Amniotic epithelial cell (primary cell): ENCODE measurements at places on chromosomes 11 and 22.

DNA sequence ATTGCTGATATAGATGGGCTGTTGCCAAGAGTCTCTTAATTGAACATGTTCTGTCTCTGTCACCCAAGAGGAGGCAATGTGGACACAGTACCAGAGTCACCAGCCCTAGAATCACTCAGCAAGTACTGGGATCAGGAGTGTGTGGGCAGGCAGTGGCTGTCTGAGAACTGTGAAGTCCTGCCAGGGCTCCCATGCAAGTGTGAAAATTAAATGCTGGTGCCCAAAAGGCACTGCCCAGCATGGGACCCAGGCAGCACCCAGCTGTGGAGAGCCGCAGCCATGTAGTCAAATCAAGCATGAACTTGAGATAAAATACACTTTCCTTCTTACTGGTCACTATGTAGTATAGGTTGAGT is 19.9 kb downstream of the HIRA start:
- DNase-seq = no peak

DNA sequence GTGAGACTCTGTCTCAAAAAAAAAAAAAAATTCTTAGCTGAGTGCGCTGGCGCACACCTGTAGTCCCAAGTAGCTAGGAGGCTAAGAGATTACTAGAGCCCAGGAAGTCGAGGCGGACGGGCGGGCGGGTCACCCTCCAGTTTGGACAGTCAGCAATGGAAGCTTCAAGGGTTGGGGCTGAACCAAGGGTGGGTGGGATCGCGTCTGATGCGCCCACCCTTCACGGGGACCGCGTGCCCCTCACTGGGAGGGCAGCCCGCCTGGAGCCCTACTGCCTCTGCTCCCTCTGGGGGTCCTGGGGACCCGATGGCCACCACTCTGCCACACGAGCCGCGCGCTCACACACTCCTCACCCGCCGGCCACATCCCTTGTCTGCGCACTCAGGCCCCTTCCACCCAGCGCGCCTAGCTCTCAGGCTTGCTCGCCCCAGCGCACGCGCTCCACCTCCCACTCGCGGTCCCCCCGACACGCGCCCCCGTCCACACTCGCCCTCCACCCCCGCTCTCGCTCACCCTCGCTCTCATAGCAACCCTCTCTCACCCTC is 494 bp downstream of the CHID1 start:
- no peak for DNase-seq

- no peak for DNase-seq
Measured at GRCh38 chr11:108495326-108495725, 2.9 kb downstream of the POGLUT3 start.

GRCh38 chr11:70066628-70067027 is 11.5 kb upstream of the ANO1 start:
- DNase-seq = no peak

GRCh38 chr11:77396305-77396704 is 77.6 kb downstream of the PAK1 start:
- DNase-seq = no peak

DNA sequence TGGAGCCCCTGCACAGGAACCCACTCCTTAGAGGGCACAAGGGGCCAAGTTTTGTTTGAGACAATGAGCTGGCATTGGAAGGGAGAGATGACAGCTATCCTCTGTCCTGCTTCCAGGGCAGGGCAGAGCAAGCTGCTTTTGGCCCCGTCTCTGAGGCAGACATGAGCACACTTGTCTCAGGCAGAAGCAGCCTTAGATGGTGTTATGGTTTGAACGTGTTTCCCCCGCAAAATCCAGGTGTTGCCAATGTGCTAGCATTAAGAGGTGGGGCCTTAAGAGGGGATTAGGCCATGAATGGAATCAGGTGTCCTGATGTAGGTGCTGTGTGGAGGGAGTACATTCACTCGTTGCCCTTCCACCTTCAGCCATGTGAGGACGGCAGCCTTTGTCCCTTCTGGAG is 2.5 kb downstream of the TP53AIP1 start:
- DNase-seq = no peak

GRCh38 chr11:134125507-134125906 is 56.6 kb downstream of the JAM3 start:
- no peak for DNase-seq

DNA sequence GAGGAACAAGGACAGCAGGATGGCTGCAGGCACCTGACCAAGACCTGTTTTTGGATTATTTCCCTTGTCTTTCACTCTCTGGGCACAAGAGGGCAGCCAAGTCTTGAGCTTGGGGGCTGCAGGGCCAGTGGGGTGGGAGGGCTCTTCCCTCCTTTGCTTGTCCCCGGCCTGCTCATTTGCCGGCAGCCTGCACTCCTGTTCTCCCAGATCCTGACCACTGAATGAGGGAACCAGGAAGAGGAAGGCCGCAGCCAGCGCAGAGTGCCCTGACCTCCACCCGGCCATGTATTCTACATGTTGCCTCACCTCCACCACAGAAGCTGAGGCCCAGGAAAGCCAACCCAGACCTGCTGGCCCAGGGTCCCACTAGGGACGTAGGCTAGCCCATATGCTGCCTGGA is 15.5 kb upstream of the NNMT start:
- DNase-seq = peak; percentile 94

DNA sequence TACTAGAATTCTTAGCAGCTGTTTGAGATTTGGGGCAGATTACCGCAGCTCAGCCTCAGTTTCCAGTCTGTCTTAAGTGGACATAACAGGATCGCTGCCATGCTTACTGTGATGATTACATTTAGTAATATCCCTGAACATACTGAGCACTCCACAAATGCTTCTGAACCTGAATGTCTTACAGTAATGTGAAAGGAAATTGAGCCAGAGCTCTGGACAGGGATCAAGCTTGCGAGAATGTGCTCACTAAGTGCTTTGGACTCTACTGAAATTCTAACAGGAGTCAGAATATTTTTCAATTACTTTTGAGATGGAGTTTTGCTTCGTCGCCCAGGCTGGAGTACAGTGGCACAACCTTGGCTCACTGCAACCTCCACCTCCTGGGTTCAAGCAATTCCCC is 118.6 kb upstream of the RASSF10 start:
- DNase-seq = peak; percentile 47
